ENCODE measurements at places on chromosomes 2 and 18.

GRCh38 chr18:8252371-8252770, 356.9 kb upstream of the RAB12 start:
- DNase-seq = no peak

- peak; percentile 55 for DNase-seq
Measured at GRCh38 chr18:43819397-43819796, 542.1 kb upstream of the SYT4 start.

DNA sequence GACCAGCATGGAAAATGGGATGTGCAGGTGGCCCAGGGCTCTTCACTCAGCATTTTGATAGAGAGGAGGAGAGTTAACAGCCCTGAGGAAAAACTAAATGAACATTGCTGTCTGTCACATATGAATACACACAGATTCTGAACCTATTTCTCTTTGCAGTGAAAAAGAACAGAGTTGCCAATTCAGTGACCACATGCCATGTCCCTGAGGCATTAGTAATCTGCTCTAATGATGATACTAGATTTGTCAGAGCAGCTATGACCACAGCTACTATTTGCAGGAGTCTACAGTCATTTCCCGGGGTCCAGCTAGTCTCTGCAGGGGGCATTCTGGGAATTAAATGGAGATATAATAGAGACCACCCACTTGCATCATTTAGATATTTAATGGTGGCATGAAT, 267.6 kb downstream of the TMX3 start:
- DNase-seq = peak; percentile 48

- no peak for DNase-seq
Measured at GRCh38 chr18:48678237-48679115, 139.6 kb downstream of the CTIF start.

DNA sequence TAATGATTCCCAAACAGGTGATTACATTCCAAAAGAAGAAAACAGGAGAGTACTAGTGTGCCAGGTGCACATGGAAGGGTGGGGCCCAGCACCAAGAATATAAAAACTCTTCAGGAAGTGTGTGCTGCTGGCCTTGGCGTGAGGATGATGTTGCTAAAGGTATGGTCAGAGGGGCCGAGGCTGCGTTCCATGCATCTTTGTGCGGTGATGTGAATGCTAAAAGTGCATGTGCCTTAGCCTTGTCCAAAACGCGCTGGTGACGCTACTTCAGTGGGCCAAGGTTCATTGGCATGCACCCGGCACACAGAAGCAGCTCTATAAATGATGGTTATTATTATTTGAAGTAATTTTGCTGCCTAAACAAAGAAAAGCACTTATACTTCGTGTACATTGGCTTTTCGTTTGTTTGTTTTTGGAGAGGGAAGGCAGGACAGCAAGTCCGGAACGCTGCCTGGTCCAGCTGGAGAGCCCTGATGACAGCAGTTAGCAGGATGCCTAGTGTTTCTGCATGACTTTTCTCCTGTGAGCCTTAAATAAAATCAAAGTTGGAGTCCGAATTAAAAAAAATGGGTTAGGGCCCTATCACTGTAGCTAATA, 2.9 kb downstream of the ALKAL2 start:
- no peak for DNase-seq

DNA sequence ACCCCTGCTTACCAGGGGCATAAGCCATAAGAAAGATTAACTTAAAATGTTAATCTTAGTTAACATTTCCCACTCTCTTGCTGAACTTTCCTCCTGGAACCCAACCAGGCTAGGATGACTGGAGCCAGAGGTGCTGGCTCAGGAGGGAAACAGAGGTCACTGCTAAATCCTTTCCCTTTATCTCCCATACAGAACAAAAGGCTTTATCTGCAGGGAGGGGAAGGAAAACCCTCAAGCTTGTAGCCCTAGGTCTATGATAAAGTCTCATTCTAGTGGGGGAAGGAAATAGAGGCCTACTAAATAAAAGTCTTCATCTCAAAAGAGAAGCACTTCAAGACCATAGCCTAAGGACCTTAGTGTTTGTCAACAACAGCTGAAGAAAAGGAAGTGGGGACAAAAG, 18.6 kb downstream of the HIBCH start:
- no peak for DNase-seq

- no peak for DNase-seq
Measured at GRCh38 chr2:168345601-168346000, 98.2 kb upstream of the STK39 start.

GRCh38 chr2:196487417-196487816, 152.1 kb upstream of the CCDC150 start:
- DNase-seq = no peak

- DNase-seq = peak; percentile 81
Measured at GRCh38 chr18:48545757-48546321, 7.0 kb downstream of the CTIF start.

DNA sequence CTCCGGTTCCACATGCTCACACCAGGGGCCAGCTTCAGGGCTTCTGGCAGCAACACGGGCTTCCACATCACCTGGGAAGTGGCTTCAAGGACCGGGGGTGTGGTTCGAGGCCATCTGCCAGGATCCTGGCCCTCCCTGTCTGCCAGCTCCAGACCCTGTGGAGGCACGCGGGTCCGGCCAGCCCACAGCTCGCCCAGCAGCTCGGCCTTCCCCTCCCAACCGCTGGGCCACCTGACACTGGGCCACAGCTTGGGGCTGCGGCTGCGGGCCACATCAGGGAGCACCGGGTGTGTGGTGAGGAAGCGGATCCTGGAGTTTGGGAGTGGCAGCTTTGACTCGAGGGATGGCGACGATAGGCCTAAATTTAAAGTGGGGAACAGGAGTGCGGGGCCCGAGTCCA, 7.0 kb downstream of the C2orf81 start:
- DNase-seq = no peak

- DNase-seq = no peak
Measured at GRCh38 chr18:74818516-74819175, 221.0 kb downstream of the ZNF407 start.

DNA sequence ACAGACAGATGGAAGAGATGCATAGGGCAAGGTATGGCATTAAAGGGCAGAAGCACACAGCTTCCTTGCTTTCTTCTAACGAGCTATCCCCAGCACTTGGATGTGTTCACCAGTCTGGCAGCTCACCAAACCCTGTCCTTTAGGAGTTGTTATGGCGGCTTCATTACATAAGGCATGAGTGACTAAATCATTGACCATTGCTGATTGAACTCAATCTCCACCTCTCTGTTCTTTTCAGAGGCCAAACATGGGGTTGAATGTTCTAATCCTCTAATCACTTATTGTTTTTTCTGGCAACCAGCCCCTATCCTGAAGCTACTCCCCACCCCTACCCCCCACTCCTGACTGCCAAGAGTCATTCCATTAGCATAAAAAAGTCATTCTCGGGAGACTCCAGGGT, 301.8 kb downstream of the XIRP2 start:
- peak; percentile 35 for DNase-seq

- peak; percentile 42 for DNase-seq
Measured at GRCh38 chr18:79380816-79381806, 14.6 kb upstream of the NFATC1 start.

DNA sequence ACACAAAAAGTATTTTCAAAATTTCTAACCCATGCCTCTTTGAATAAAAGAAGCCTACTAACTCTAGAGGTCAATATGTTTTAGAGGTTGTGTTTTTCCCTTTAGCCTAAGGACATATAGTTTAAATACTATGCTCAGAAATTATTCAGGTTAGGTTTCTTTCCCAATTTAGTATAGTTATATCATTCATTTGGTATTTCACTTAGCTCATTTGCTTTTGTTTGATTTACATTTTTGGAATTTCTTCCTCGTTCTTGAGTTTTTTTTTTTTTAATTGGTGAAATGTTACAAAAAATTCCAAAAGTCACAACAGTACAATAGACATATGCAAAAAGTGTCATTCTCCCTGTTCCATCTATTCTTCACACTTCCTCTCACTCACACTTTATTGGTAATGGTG, 371.3 kb upstream of the TNP1 start:
- peak; percentile 41 for DNase-seq

DNA sequence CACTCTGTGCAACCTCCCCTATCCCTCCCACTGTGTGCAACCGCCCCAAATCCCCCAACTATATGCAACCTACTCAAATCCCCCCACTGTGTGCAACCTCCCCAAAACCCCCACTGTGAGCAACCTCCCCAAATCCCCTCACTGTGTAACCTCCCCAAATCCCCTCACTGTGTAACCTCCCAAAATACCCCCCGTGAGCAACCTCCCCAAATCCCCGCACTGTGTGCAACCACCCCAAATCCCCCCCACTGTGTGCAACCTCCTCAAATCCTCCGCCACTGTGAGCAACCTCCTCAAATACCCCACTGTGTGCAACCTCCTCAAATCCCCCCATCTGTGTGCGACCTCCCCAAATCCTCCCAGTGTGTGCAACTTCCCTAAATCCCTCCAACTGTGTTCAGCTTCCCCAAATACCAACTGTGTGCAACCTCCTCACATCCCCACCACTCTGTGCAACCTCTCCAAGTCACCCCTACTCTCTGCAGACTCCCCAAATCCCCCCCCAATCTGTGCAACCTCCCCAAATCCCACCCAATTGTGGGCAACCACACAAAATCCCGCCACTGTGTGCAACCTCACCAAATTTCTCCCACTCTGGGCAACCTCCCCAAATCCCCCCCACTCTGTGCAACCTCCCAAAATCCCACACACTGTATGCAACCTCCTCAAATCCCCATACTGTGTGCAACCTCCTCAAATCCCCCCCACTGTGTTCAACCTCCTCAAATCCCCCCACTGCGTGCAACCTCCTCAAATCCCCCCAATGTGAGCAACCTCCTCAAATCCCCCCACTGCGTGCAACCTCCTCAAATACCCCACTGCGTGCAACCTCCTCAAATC, 114.1 kb downstream of the TPO start:
- no peak for DNase-seq

DNA sequence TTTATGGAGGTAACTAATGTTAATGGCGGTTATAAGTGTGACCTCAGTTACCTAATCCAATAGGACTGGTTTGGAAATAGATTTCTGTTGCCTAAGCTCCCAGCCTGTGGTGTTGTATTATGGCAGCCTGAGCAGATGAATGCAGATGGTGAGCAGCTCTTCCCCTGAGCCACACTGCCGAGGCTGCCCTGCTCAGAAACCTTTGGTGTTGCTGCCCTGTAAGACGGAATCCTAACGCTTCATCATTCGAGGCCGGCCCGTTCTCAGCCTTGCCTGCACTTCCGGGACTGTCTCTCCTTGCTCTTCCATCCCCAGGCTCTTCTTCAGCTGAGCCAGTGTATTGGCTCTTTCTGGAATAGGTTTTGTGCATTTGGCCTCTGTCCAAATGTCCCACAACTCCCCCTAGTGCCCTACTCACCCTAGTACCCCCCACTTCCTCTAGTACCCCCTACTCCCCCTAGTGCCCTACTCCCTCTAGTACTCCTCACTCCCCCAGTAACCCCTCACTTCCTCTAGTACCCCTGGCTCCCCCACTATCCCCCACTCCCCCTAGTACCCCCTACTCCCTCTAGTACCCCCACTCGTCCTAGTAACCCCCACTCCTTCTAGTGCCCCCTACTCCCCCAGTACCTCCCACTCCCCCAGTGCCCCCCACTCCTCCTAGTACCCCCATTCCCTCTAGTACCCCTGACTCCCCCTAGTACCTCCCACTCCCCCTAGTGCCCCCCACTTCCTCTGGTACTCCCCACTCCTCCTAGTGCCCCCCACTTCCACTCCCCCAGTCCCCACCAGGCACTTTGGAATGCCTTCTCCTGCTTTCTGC, 106.0 kb upstream of the TAF1B start:
- DNase-seq = peak; percentile 44

GRCh38 chr2:36339607-36340218, 15.9 kb upstream of the CRIM1 start:
- DNase-seq = peak; percentile 83
